Inflammatory macrophage treated with lipopolysaccharide for 1 hour (primary cell): ENCODE measurements at places on chromosomes 6 and 20.

DNA sequence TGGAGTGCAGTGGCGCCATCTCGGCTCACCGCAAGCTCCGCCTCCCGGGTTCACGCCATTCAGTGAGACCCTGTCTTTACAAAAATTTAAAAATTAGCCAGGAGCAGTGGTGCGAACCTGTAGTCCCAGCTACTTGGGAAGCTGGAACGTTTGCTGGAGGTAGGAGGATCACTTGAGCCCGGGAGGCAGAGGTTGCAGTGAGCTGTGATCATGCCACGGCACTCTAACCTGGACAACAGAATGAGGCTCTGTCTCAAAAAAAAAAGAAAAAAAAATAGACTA lies 5.7 kb upstream of the PARD6B start:
- DNase-seq = no peak

DNA sequence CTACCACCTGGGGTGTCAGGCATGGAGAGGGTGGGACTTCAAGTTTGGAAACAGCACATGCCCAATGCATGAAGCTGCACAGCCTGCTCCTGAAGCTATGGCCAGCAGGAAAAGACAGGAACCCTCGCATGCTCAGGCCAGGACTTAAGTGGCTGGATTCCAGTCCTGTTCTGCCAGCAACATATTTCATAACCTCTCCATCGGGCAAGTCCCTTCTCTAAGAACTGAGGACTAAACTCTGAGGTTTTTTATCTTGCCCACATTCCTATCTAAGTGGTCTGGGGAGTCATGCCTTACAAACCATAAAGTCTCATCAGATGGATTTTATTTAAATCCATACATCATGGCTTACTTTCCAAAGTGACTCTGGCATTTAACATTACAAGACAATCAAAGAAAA lies 27.5 kb upstream of the AGPAT4 start:
- no peak for DNase-seq

DNA sequence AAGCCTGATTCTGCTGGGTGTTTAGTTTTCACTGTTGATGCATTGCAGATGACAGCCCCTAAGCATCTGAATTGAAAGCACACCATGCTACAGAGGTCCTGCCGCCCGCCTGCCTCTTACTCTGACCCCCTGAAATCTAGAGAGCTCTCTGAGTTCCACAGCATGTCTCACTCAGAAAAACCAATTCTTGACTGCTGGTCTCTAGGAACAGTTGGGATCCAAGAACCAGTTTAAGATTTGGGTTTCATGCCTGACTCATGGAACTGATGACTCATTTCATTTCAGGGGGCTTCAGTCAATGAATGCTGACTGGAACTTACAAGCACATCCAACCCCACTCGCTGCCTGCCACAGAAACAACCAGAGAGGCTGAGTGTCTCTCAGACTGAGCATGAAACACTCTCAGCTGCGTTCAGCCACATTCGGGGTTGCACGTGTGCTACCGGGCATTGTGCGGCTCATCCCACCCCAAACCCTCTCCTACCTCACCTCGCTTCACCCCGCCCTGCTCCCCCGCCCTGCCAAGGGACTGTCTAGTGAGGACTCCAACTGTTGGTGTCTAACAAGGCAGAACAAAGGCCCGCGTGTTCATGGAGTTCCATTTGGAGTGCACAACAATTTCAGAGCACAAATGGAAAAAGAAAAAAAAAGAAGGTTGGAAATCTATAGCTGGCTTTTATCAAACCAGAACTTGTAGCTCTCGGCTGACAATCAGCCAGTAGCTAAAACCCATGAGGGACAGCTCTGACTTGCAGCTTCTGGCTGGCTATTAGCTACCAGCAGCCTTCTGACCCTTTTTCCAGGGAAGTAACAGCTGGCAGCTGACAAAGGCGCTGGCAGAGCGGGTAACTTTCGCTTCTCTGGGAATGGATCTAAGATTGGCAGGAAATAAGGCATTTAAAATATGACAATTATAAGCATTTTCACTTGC lies 20.0 kb upstream of the TRAF3IP2 start:
- no peak for DNase-seq

- no peak for DNase-seq
Measured at GRCh38 chr6:7911345-7911725, 747 bp upstream of the TXNDC5 start.

- peak; percentile 21 for DNase-seq
Measured at GRCh38 chr6:83592770-83593394, 80.5 kb downstream of the PRSS35 start.

DNA sequence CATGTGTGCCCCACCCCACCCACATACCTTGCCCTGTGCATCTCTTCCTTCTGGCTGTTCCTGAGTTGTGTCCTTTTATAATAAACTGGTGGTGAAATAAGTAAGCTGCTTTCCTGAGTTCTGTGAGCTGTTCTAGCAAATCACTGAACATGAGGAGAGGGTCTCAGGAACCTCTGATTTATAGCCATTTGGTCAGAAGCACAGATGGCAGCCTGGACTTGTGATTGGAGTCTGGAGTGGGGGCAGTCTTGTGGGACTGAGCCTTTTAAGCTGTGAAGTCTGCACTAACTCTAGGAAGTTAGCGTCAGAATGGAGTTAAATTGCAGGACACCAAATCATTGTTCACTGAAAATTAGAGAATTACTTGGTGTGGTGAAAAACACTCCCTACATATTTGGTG lies 245.4 kb downstream of the LRFN2 start:
- DNase-seq = no peak

- no peak for DNase-seq
Measured at GRCh38 chr6:130749402-130749801, 77.8 kb upstream of the SMLR1 start.

DNA sequence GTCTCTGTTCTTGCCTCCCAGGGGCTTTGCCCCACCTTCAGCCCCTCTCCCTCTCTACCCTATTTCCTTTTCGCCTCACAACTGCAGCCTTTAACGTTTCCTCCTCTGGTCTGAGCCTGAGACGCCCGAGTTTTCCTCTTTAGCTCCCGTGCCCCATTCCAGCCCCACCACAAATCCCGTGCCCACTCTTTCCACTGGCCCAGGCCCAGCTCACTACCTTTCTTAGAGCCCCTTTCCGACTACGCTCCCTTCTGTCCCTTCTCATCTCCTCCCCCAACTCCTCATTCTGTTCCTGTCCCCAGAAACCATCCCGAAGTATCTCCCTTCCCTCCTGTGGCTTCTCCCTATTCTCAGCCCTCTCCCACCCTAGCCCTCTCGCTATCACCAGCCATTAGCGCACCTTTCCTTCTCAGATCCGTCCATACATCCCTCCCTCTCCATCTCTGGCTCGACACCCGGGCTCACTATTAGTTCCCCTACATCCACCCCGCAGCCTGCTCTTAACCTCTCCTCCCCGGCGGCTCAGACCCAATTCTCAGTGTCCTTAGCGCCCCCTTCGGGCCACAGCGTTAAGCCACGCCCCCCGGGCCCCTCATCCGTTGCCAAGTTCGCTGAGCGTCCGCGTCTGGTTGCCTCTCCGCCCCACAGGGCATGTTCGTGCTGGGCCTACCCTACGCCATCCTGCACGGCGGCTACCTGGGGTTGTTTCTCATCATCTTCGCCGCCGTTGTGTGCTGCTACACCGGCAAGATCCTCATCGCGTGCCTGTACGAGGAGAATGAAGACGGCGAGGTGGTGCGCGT lies 2.7 kb downstream of the SLC32A1 start:
- peak; percentile 46 for DNase-seq

- no peak for DNase-seq
Measured at GRCh38 chr6:123744840-123745239, 58.8 kb upstream of the NKAIN2 start.

DNA sequence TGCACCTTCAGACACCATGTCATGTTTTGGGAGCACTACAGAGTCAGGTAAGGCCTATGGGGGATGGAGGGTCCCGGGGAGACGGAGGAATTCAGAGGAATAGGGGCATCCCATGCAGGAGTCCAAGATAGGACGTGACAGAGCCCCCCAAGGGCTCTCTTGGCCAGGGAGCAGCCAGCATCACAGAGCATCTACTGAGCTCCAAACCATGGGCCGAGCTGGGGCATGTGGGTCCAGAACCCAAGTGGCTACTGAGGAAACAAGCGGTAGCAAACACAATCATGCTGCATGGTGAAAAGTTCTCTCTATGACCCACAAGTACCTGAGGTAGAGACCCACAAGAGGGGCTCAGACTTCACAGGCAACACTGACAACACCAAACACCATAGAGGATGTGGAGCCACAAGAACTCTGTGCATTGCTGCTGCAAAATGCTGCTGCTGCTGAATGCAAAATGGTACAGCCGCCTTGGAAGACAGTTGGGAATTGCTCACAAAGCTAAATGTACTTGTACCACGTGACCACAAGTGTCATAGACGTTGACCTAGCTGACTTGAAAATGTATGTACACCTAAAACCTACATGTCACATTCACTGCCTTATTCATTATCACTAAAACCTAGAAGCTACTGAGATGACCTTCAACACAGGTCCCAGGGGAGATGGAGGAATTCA lies 33.4 kb upstream of the MAS1L start:
- no peak for DNase-seq
